ENCODE measurements at places on chromosomes 13 and 19.

- DNase-seq: no peak
These were observed 57.0 kb downstream of the NUFIP1 start for GRCh38 chr13:44932171-44932849.

DNA sequence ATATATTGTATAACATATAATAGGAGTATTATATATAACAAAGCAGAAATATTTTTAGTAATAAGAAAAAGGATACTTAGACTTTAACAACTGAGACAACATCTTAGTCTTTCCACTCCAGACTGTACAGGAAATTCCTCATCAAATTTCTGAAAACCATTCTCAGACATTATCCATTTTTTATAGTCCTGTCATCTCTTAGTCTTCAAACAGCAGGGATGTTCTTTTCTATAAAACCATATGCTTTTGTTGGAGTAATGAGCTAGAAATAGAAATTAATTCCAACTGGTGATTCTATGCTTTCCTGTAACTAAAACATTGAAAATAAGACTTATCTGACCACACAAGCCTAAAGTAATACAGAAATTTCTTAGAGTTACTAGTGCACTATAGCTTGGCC, 82.2 kb upstream of the CSNK1A1L start:
- DNase-seq: no peak

DNA sequence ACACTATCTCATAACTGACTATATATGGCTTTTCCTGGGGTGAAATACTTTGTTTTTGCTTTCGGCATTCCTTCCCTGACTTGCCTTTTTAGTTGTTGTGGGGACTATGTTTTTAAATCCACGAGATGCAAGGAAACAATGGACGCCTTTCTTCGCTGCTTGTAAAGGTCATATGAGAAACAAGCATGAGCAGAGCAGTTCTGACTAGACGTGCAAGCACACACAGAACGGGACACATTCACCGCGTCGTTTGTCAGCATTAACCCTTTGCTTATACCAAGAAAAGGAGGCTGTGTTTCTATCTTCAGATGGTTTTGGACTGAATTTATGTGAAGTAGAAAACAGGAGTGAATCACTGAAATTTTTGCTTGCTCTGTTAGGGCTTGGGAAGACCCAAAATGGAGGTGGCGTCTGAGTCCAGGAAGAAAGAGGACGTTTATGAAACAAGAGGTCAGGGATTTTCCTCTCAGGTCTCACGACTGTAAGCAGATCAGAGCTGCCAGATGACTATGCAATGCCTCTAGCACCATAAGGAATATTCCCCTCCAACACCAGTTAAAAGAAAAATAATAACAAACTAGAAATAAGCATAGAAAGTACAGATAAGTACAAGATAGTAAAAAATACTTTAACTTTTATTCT, 358.9 kb downstream of the DLEU7 start:
- no peak for DNase-seq

- no peak for DNase-seq
These were observed 16.7 kb downstream of the KDM4B start for GRCh38 chr19:4985551-4985991.

DNA sequence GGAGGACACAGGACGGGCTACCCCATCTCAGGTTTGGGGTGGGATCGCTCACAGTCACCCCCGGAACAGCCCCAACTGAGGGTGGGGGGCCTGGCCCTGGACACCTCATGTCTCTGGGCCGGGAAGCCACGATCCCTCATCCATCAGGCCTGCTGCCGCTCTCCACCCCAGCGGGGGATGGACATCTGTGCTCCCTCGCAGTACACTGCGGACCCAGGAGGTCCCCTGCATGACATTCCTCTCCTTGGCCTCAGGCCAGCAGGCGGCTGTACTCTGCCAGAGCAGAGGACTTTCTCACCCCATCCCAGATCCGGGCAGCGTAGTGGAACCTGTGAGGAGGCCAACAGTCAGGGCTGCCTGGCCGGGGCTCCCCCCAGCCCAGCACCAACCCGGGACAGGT, 15.5 kb downstream of the IRGC start:
- no peak for DNase-seq

DNA sequence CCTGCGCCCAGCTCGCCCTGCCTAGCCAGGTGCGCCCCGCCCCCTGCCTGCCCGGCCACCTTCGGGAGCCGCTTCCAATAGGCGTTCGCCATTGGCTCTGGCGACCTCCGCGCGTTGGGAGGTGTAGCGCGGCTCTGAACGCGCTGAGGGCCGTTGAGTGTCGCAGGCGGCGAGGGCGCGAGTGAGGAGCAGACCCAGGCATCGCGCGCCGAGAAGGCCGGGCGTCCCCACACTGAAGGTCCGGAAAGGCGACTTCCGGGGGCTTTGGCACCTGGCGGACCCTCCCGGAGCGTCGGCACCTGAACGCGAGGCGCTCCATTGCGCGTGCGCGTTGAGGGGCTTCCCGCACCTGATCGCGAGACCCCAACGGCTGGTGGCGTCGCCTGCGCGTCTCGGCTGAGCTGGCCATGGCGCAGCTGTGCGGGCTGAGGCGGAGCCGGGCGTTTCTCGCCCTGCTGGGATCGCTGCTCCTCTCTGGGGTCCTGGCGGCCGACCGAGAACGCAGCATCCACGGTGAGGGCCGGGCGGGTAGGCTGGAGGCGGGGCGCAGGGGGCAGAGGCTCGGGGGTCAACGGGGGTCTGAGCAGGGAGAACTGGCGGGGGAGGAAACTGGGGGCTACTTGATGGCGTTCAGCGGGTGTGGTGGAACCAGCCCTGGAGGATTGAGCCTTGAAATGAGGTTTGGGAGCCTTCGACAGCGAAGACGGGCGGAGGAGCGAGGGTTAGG, at the start of gene SPINT2:
Gene SPINT2, plus strand, starts transcription at position 88 of the 727 bp plus-strand sequence. Its CDS starts 320 bp downstream, at position 408.
- no peak for DNase-seq

- no peak for DNase-seq
These were observed 20.3 kb downstream of the C19orf81 start for GRCh38 chr19:50669302-50670101.

DNA sequence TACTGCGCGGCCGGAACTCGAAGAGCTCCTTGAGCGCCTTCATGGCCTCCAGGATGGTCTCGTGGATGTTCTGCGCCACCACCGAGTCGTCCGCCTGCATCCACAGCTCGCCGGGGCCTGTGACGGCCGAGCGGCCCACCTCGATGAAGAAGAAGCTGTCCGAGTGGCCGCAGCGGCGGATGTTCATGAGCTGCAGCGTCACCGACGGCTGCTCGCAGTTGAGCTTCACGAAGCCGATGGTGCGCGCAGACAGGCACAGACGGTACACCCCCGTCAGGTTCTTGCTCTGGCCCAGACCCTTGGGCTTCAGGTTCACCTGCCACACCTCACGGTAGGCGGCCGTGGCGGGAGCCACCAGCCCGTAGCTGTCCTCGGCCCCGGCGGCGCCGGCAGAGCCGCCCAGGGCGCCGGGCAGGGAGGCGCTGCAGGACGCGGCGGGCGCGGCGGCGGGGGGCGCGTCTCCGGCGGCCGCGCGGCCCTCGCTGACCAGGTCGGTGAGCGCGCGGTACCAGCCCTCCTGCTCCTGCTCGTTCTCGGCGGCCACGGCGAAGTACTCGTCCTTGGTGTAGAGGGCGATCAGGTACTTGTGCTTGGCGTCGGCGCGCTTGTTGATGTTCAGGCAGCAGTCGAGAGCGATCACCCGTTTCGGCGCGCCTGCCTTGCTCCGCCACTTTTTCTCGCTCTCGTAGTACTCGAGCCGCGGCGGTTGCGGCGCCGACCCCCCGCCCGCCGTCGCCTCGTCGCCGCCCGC, 1.1 kb downstream of the IRS2 start:
- DNase-seq: no peak

- no peak for DNase-seq
These were observed 194.7 kb downstream of the LMO7 start for GRCh38 chr13:75830842-75831241.

DNA sequence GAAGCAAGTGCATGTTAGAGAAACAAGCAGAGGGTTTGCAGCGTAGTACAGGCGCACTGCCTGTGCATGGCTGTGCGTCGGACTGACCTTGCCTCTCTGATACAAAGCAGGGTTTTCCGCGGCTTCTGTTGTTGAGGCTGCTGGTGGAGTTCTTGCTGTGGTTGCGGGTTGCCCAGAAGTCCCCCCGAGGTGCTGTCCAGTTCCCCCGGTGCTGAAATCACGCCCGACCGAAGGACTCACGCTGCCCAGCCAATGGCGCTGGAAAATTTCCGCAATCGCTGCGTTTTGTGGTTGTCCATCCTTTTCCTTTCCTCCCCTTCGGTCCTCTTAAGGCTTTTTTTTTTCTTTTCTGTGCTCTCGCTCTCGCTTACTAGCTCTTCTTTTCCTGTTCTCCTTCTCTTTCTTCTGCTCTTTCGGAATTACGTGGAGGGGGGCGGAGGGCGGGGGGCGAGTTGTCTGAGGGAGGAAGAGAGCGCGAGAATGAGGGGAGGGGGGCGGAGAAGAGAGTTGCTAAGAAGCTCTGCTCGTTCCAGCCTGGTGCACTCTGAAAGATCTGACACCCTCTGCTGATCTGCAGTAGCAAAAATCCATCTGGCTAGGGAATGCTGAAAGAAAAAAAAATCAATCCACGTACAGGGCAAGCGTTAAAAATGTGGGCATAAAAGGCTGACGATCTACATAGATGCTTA, at the start of gene SLITRK1:
Gene SLITRK1, minus strand, starts transcription at position 558 of the 689 bp plus-strand sequence. CDS start 967 bp downstream, outside the sequence.
- DNase-seq: no peak

- no peak for DNase-seq
These were observed 25.5 kb downstream of the ELL start for GRCh38 chr19:18496167-18496979.

DNA sequence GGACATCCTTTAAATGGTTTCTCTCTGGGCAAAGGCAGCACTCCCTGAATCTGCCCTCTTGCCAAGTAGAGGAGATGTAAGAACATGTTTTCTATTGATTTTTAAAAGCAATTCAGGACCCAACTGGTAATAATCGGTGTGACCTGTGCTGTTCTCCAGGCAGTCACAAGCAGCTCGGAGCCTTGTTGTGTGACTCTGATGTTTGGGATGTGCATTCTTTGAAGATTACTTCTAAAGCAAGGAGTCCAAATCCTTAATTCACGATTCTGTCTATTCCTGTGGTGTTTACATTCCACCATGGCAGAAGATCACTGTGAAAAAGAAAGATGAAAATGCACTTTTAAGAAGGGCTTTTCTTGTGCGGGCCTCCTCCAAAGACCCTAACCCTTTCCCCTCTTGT, 122.3 kb upstream of the ZNF536 start:
- DNase-seq: no peak

- DNase-seq: no peak
These were observed 725 bp downstream of the FAM124A start for GRCh38 chr13:51222686-51223559.

- DNase-seq: no peak
These were observed 344.5 kb downstream of the KCNRG start for GRCh38 chr13:50359779-50360178.
